HS-5 (cell line): ENCODE measurements at places on chromosomes 16 and 17.

DNA sequence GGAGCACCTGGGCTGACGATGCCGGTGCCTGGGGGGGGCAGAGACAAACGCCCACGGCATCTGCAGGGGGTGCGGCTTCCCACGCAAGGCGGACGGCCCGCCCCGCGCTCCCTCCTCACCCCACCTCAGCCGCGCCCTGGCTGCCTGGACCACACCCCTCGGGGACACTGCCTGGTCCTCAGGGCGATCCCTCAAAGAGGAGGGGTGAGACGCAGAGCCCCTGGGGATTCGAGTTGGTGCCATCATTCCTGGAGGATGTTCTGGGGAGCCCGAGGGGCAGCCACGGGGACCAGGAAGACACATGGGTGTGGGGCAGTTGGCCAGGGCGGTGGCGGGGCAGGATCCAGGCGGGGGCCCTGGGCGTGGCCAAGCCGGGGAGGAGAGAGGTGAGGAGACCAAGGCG is 3.9 kb downstream of the IGFALS start:
- no peak for DNase-seq

DNA sequence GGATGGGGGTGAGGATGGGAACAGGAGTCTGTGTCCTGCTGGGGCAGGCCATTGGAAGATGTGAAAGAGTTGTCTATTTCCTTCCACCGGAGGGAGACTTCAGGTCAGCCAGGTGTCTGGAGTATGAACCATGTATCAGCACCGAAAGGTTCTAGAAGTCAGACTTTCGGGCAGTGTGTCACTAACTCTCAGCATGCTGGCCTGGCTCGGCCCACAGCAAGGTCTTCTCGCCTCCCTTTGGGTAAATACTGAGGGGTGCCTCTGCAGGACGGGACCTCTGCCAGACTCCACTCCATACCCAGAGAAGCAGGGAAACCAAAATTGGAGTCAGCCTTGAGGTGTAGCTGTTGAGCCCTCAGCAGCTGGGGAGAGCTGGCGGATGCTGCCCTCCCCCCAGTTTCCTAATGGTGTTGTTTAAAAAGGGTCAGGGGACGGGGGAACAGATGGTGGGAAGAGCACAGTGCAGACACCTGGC is 507 bp downstream of the CIITA start:
- DNase-seq: no peak

DNA sequence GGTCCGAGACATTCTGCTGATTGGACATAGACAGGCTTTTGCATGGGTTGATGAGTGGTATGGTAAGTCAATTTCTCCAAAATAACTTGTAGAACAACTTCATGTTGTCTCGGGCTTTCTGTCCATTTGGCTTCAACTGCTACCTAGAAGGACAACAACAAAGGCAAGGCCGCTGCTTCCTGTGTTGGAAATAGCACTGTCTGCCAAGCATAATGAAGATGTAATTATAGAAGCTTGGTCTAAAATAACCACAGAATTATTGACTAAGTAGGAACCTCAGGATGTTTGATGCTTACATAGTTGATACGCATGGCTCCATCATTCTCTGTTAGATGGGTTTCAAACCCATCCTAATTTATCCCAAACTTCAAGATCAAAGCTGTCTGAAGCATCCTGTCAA is 42.3 kb upstream of the NOL11 start:
- DNase-seq: no peak

DNA sequence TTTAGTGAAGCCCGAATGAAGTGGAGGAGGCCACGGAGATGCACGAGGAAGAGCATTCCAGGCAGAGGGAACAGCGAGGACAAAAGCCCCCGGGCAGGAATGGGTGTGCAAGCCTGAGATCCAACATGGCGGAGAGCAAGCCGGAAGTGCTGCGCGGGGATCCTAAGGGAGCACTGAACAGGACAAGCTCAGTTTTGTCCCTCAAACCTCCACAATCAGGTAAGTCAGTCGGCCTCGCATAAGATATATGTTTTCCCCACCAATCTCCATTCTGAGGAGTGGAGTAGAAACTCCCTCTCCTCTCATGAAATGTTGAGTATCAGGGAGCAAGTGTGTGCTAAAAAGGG is 32.9 kb upstream of the USP22 start:
- DNase-seq: no peak

DNA sequence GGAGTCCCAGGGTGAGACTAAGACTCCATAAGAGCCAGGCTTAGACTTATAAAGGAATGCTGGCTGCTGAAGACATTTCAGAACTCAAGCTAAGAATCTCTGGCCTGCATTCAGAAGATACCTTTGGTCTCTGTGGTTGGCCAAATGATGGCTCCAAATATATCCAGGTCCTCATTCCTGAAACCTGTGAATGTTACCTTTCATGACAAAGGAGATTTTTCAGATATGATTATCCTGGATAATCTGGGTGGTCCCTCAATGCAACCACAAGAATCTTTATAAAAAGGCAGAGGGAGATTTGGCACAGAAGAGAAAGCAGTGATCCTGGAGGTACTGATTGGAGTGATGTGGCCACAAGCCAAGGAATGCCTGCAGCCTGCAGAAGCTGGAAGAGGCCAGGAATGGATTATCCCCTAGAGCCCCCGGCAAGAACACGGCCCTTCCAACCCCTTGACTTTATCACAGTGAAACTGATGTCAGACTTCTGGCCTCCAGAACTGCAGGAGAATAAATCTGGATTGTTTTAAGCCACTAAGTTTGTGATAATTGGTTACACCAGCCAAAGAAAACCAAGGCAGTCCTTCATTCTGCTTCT is 253.3 kb downstream of the SLC39A11 start:
- no peak for DNase-seq

DNA sequence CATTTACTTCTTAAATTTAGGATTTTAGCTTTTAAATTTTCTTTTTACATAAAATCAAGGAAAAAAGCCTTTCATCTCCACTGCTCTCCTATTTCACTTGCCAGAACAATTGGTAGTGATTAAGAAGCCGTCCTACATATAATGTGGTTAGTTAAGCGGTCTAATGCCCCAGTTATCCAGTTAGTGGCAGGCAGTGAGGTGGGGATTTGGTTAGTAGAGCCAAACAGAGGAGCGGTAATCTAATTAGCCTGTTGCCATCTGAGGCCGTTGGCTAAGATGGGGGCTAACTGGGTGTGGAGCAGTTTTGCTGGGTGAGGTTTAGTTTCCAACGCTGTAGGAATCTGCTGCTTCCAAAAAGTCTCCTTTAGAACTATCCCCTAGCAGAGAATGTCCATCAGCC is 22.4 kb downstream of the SNX11 start:
- DNase-seq: no peak

- DNase-seq: no peak
Measured at GRCh38 chr16:23896832-23897821, 61.3 kb downstream of the PRKCB start.

DNA sequence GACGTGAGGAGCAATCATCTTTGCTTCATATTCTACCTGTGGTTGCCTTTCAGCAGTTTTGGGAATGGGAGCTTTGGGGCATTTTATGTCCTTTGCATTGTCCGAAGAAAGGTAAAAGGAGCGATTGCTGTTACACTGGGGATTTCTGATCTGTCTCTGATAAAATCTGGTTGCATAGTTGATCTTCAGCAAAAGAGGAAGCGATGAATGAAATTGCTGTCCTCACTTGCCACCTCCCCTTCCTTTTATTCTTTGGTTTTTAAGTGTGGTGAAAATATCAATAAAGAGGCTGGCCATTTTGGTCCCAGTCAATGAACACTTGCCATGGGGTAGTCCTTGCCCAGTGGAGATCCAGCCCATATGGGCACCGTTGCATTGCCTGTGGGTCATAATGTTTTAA is 236.8 kb downstream of the MSI2 start:
- DNase-seq: no peak

DNA sequence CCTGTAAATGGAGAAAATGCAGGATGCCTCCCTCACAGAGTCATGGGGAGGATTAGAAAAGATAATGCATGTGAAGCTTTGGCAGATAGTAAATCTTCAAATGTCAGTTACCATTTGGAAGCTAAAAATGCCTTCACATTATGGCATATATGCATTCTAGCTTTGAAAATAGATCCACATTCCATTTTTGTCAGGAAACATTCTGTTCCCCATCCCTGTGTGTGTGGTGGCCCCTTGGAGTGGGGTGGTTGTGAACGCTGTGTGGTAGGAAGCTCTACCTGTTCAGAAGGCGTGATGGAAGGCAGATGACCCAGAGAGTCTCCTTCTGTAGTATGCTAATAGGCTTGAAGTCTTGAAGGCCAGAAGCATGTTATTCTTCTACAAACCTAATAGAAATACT is 242.0 kb downstream of the HAPSTR1 start:
- no peak for DNase-seq

DNA sequence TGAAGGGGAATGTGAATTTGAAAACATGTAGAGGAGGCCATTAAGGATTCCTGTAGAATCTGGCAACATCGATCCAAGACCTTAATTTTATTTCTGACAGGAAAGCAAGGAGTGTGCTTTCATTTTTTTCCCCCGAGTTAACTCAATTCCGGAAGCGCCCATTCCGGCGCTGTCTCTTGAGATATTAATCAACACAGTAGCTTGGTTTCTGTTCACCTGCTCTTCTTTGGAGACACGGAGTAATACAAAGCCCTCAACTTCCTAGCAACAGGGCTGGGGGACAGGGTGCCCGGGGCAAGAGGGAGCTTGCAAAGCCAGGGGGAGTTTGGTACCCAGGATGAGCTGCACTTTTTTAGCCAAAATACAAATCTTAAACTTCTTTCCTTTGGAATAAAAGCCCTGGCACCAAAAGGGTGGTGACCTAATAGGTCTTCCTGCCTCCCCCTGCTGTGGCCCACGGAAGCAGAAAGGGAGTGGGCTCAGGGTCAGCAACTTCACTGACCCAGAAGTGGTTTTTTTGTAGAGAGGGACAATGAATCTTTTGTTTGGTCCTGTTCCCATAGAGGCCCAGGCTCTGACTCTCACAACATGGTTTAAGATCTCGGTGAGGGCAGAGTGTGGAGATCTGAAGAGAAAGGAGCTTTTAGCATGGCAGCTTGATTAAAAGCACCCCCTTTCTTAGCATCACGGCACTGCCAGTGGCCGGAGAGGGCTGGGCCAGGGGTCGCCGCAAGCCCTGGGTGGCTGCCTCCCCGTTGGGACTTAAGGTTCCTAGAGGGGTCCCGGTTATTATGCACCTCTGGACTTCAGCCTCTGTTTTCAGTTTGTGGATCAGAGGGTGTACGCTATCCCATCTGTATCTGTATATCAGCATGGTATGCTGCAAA is 207.3 kb downstream of the CCDC182 start:
- no peak for DNase-seq

GRCh38 chr17:31167111-31167510 is 72.3 kb downstream of the NF1 start:
- DNase-seq: no peak

DNA sequence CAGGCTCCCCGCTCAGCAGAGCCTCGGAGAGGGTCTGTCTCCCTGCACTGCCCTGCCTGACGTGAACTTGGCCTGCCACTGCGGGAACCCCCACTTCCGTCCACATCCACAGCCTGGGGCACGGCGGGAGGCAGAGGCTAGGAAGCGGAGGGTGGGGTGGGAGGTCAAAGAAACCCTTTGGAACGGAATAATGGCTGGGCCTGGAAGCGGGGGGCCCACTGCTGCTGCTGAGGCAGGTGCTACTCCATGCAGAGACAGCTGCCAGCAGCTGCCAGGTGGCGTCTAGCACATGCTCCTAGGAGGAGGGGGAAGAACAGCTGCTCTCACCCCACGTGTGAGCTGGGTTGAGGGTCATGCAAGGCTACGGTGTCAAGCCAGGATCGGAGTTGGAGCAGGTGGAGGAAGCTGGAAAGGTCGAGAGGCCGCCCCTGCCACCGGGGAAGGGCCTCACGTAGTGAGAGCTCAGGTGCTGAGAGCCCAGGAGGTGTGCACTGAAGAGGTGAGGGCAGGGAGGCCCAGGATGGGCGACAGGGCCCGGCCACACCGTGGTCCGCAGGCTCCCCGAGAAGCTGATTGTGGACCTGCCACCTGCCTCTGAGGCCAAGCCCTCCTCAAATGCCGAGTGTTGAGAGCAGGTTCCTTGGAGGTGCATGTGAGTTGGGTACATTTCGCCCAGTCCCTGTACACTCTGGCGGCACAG is 9.8 kb downstream of the FSCN2 start:
- no peak for DNase-seq

DNA sequence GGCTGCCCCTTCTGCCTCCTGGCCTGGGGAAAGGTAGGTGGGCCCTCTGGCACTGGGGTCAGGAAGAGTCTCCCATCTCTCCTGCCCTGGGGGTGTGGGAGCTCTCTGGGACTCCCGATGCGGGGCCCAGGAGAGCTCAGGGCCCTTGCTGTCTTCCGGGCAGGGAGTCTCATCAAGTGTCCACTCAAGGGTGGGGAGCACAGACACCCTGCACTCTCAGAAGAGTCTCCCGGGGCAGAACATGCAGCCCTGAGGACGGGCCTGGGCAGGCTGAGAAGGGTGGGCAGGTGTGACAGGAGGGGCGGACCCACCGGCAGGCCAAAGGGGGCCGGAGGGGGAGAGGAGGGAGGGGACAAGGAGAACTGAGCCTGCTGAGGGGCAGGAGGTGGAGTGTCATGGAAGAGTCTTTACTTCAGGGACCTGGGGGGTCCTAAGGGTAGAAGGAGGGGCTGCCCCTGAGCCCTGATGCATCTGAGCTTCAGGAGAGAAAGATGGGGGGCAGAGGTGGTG is 8.4 kb upstream of the PKMYT1 start:
- DNase-seq: no peak

GRCh38 chr17:78347453-78347852 is 12.4 kb downstream of the SOCS3 start:
- DNase-seq: no peak

DNA sequence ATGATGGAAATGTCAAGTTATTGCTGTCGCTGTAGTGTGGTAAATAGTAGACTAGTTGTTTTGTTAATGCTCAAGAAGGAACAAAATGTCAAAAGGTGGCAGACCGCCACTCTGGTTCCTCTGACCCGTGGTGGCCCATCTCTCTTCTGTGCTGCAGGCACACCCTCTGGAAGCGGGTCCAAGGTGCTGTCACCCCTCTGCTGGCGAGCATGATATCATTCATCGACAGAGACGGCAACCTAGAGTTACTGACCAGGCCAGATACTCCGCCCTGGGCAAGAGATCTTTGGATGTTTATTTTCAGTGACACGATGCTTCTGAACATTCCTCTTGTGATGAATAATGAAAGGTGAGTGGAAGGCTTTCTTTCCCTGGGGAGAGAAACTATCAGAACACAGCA is 56.8 kb upstream of the ENDOV start:
- no peak for DNase-seq

DNA sequence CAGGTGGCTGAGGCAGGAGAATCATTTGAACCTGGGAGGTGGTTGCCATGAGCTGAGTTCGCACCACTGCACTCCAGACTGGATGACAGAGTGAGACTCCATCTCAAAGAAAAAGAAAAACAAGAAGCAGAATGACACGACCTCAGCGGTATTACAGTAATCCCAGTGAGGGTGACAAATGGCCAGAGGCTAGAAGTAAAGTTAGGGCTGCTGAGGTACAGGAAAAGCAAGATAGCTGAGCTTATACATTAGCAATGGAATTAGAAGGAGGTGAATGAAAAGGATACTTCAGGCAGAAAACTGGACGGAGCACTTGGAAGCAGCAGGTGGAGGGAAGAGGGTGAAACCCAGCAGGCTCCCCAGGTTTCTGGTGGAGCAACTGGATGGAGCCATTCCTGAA is 26.1 kb upstream of the AMZ2 start:
- DNase-seq: no peak

GRCh38 chr16:1979271-1980029 is 1.8 kb downstream of the NOXO1 start:
- DNase-seq: no peak

- DNase-seq: peak; percentile 36
Measured at GRCh38 chr16:86809458-86809955, 231.2 kb downstream of the FOXL1 start.
